ENCODE measurements at places on chromosomes 4 and X. TPM values are rescaled to one million over a fixed set of nuclear protein-coding genes. Genes with fewer than 3 reads are reported as not detected.

DNA sequence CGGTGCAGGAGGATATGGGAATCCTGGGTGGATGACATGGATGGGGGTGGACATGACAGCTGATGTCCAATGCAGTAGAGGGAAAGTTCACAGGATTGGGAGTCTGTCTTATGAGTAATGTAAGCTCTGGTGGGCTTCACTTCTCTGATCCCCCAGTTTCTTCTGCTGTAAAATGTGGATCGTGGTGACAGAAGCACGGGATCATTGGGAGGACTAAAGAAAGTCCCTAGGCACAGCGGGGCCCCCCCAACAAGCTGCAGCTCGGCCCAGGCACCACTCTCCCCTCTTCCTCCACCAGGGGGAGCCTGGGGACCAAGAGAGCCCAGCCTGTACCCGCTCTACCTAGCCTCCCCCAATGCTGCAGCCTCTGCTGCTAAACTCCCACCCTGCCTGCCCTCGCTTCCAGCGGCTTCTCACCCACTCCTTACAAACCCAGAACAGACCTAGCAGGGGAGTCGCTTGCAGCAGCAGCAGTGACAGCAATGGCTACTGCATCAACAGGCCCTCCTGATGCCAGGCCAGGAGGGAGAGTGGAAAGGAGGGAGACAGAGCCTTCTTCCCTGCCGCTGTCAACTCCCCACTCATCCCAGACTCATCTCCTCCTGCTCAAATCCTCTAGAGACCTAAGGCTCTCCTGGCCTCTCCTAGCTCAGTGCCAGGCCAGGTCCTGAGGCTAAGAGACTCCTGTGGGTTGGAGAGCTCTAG is 36.1 kb upstream of the IQSEC2 start:
- peak; percentile 68 for DNase-seq

Gene GLOD5
- total RNA-seq: not detected

DNA sequence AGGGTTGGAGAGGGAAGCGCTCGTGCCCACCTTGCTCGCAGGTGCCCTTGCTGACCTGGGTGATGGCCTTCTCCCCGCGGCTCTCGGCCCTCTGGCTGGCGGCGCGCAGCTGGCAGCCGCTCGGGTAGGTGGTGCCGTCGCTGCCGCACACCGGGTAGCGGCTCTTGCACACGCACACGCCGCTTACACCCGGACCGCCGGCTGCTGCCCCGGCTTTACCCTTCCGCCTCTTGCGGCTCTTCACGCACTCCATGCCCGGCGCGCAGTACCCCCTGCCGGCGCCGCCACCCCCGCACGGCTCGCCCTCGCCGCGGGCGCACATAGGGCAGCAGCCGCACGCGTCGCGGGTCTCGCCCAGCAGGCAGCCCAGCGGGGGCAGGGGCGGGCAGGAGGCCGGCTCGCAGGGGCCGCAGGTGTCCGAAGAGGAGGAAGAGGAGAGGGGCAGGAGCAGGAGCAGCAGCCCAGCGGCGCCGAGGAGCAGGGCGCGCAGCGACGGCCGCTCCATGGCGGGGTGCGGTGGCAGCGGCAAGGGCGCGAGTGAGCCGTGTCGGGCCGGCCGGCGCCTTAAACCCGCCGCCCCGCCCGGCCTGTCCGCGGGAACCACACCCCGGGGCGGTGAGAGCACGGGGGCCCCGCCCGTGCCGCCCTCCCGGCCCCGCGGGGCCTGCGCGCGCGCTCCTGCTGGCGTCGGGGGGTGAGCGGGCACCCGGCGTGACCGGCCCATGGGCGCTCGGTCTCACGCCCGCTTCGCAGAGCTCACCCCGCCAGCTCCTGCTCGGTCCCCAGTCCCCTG is at the start of gene IGFBP7:
Gene IGFBP7, minus strand, starts transcription at position 539 of the 793 bp plus-strand sequence. Its CDS starts 34 bp downstream, at position 505.
- peak; percentile 11 for DNase-seq

Gene PRRG3
- total RNA-seq: not detected

Gene F11
- total RNA-seq: not detected

GRCh38 chr4:29142708-29143107 is 1577.5 kb upstream of the PCDH7 start:
- no peak for DNase-seq

DNA sequence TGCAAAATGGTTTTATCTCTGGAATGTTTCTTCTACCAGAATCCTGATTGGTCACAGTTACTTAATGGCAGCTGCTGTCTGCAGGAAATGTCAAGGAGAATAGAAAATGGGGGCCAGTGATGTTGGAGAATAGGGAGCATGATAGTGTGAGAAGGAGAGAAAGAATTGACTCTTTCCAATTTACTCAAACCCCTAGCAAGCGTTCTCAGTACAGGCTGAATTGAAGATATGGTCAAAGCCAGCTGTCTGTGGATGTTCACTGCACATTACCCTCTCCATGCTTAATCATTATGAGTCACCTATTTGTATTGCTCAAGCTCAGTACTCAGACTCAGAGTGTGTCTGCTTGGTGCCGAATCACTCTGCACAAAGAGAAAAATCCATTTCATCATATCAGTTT is 57.8 kb upstream of the FAM47B start:
- DNase-seq: no peak

GRCh38 chr4:184217634-184218033 is at the start of gene ENPP6:
ENPP6 (minus strand) TSS chr4:184217873; CDS start chr4:184217819, 54 bp downstream.
- no peak for DNase-seq

GRCh38 chr4:87240341-87240740 is 19.9 kb upstream of the KLHL8 start:
- DNase-seq: no peak

DNA sequence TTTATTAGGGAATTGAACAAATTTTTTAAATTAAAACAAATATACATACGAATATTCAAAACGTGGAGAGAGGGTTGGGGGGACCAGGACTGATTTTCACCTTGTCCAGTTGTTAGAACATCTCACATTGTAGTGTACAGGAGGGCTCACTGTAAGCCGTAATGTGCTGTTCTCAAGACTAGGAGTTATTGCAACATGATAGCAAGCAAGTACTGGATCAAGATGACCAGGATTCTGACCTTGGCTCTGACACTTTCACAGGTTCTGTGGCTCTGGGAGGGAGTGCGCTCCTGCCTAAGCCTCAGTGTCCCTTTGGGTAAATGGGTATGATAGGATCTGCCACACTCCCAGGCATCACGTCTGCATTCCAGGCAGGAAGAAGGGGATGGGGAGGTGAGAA is 59.0 kb downstream of the SORCS2 start:
- no peak for DNase-seq

Gene MAGEB2
- total RNA-seq: not detected

GRCh38 chrX:13370713-13371112 is 50.9 kb upstream of the ATXN3L start:
- DNase-seq: no peak

DNA sequence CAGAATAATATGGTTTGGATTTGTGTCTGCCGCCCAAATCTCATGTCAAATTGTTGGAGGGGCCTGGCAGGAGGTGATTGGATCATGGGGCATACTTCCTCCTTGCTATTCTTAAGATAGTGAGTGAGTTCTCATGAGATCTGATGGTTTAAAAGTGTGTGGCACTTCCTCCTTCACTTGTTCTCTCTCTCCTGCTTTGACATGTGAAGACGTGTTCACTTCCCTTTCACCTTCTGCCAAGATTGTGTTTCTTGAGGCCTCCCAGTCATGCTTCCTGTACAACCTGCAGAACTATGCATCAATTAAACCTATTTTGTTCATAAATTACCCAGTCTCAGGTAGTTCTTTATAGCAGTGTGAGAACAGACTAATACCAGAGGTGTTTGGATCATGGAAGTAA is 325.7 kb upstream of the GIMD1 start:
- no peak for DNase-seq

- no peak for DNase-seq
Observed at GRCh38 chrX:16075087-16075486, 48.3 kb upstream of the GRPR start.

DNA sequence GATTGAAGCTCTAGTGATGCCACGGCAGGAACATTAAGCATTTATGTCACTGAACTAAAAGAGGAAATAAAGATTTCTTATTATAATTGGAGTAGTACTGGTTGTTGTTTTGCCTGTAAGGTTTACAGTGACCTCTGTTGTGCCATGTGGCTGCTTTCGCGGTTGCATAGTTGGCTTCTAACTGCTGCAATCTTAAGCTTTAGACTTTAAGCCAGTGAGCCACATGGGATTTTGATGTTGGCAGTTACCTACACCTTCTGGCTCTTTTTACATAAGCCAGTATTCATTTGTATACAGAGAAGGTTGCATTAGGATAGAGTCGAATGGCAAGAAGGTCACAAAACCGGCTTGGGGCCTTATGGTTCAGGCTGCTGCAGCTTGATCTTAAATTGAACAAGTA is 1311.6 kb downstream of the RAPGEF2 start:
- no peak for DNase-seq

DNA sequence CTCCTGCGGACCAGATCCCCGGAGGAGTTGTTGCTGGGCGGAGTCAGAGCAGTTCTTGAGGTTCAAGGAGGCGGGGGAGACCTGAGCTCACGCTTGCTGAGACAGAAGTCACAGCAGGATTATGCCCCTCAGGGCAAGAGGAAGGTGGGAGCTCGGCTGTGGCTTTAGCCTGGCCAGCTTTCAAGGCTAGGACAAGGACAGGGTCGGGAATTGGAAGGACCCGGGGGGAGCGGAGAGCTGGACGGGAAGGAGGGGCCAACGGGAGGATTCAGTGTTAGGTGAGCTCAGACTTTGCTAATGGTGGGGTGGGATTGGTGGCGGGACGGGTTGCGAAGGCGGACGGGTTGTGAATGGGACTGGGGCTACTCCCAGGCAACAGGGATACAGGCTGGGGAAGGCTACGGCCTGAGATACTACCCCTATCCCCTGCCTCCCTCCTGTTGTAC is at the start of gene RIBC1:
Gene RIBC1, plus strand, starts transcription at position 13 of the 446 bp plus-strand sequence. CDS start 3,404 bp downstream, outside the sequence.
- no peak for DNase-seq

DNA sequence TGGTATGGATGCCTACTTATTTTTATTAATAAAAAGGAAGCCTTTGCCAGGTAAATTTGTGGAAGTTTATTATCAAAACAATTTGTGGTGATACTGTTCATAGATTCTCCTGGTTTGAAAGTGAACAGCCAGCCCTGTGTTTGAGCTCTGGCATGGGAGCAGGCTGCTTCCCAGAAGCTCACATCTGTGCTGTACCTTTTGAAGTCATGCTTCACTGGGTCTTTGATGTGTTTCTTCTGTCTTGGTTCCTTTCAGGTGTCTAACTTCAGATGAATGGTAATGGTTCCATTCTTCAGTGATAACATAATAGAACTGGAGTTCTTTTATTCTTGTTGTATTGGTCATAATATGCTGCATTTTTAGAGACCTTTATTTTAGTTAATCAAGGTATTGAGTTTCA is 85.5 kb downstream of the BMPR1B start:
- no peak for DNase-seq

Gene KIF4A
- total RNA-seq: 29.6 TPM

Gene ASB9
- total RNA-seq: 0.35 TPM

DNA sequence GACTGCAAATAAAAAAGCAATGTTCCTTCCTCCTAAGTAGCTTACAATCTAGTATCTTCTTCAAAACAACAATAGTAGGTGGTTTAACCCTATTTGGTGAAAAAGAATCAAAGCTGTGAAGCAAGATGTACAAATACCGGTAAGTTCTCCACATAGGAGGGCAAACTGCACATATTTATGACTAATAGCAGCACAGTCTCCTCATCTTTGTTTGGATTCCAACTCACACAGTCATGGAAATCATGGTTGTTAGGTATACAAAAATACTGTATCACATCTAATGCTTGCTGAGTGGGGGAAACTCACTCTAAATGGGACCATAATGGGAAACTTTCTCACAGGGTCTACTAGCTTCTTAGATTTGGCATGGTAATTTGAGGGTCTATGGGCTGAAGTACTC is 597.2 kb downstream of the INPP4B start:
- no peak for DNase-seq

- DNase-seq: no peak
Observed at GRCh38 chr4:32435308-32435707, 1715.1 kb downstream of the PCDH7 start.

DNA sequence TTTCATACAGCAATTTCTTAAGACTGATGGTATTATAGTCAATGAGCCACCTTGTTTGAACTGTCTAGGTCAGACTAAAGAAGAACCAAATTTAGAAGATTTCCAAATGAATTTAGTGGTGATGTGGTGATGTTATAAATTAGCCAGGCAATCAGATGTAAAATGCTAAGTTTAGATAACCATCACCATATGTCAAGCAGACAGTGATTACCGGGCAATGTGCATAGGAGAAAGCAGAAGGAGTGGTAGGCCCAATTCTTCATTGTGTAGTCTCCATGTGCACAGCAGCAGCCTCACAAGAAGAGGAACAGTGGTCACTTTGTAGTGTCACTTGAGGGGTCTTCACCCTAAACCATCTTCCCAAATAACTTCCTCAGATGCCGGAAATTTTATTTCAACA is 198.8 kb downstream of the ANTXR2 start:
- DNase-seq: no peak
